ENCODE measurements at places on chromosomes 2 and 18. TPM values are rescaled to one million over a fixed set of nuclear protein-coding genes. Genes with fewer than 3 reads are reported as not detected.

- no peak overlapping the region for H3K27ac ChIP-seq
- peaks cover 48% of the 10 kb centered on the region for H3K27me3 ChIP-seq
- no peaks in the 10 kb centered on the region for H3K4me1 ChIP-seq
- DNase-seq, result no peak
- H3K4me3 ChIP-seq, result no peak overlapping the region
Observed at GRCh38 chr2:172783165-172783898, 47.7 kb downstream of the RAPGEF4 start.

DNA sequence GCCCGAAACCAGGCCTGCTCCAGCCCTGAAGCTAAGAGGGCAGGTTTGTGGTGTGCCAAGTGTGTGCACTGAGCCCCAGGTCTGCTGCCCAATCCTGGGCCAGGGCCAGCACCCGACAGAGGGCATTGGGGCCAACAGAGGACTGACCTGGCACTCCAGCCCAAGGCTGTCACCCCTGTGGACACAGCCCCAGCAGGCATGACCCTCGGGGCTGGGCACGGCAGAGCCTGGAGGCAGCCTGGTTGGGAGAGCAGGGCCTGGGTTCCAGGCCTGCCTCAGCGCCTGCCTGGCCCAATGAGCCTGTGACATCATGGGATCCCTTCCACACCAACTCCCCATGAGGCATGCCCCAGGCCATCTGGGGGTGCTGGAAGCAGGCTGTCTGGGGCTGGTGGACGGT, 10.8 kb upstream of the SNED1 start:
- no peaks in the 10 kb centered on the region for H3K36me3 ChIP-seq
- no peaks in the 10 kb centered on the region for H3K4me1 ChIP-seq
- H3K27me3 ChIP-seq, result no peaks in the 10 kb centered on the region
- H3K27ac ChIP-seq, result no peak overlapping the region

DNA sequence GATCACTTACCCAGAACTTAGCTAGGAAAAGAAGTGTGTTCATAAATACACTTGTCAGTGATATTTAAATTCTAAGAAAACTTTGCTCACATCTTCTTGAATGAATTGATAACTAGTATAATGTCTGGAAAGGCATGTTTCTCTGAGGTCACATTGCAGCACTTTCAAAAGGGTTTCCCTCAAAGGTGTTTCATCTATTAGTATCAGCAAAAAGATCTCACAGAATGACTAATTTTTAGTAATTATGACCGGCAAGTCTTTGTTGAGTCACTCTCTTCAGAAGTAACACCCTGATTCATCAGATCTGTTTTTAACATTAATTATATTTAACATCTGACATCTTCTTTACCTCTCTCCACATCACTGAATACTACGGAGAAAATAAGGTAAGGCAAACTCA, 222.3 kb downstream of the IKZF2 start:
- peaks cover 5% of the 10 kb centered on the region for H3K4me1 ChIP-seq
- H3K36me3 ChIP-seq, result peaks cover 7% of the 10 kb centered on the region
- H3K27ac ChIP-seq, result no peak overlapping the region

DSG2 gene
- 0.14 TPM for total RNA-seq

GRCh38 chr2:227888289-227888688, 16.9 kb downstream of the DAW1 start:
- H3K27ac ChIP-seq, result no peak overlapping the region
- H3K27me3 ChIP-seq, result peaks cover 3% of the 10 kb centered on the region
- H3K4me3 ChIP-seq, result no peak overlapping the region
- DNase-seq, result no peak
- H3K4me1 ChIP-seq, result no peaks in the 10 kb centered on the region

SCYGR1 gene
- not detected for total RNA-seq

GRCh38 chr2:109285244-109285651, 156.2 kb downstream of the SH3RF3 start:
- H3K36me3 ChIP-seq, result no peaks in the 10 kb centered on the region
- no peaks in the 10 kb centered on the region for H3K4me1 ChIP-seq
- H3K4me3 ChIP-seq, result no peak overlapping the region

IGFBP5 gene
- total RNA-seq, result 0.08 TPM

CHPF gene
- total RNA-seq, result 52.4 TPM

DNA sequence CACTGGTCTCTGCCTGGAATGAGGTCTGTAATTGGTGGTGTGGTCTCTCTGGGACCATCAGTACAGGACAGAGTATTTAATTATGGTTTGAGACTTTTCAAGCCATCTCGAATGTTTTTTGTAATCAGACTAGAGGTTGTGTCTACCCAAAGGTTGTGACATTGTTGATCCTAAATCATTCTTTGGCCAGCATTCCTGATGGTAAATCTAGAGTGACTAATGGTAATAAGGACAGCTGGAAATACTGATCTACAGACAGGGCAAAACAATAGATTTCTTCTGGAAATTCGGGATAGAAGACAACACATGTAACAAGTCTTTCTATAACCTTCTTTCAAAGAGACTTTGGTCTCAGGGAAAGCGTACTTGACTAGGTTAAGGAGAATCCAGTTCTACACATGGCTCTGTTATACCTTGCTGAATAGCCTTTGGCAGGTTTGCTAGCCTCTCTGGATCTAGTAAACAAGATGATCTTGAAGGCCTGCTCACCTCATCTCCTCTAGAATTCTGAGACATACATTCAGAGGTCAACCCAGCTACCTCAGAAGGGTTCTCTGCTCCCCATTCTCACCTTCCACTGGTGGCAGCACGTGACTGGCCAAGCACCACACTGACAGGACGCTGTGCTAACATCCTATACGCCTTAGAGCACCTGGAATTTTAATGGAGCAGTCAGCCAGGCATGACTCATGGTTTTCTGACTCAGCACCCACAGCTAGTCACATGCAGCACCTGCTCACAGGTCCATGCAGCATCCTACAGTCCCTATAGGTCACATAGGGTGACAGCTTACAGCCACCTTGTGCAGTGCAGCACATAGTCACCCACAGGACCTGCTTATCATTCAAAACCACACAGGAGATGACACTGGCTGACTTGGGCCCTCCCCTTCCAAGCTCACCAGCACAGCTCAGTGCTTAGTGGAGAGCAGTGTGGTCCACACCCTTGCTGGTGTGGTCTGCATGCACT, 12.2 kb downstream of the PLB1 start:
- no peak for DNase-seq
- no peak overlapping the region for H3K4me3 ChIP-seq
- H3K27ac ChIP-seq, result no peak overlapping the region
- H3K27me3 ChIP-seq, result peaks cover 6% of the 10 kb centered on the region

- H3K27me3 ChIP-seq, result peaks cover 3% of the 10 kb centered on the region
- H3K27ac ChIP-seq, result no peak overlapping the region
- H3K36me3 ChIP-seq, result no peaks in the 10 kb centered on the region
- H3K4me3 ChIP-seq, result no peak overlapping the region
Observed at GRCh38 chr2:23594460-23594825, 209.5 kb downstream of the KLHL29 start.

GNLY gene
- total RNA-seq, result 599 TPM

DNA sequence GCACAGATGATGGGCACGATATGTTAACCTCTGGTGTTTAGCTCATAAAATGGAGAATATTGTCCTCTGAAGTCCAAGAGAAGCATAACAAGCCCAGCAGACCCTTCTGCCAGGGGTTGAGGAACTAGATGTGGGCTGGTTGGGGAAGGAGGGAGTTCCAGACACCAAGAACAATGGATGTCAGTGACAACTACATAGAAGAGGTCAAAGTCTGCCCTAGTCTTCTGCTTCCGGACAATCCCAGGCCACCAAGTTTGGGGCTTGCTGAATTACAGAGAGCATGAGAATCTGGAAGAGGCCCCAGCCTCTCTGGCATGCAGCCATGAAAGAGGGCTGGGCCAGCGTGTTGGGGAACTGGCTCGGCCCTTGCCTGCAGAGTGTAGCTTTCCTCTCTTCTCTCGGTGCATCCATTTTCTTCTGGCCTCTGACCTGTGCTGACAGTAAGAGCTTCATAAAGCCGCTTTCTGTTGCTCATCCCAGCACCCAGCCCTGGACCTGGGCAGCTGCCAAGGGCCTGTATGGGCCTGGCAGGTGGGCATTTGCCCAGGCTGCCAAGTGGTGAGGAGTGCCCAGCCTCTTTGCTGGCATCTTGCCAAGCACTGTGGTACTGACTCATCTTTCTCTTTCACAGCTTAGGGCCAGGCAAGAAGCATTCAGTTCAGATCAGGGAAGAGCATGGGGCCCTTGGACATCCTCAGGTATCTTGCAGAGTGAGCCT, 14.6 kb upstream of the LAPTM4A start:
- H3K36me3 ChIP-seq, result no peaks in the 10 kb centered on the region
- no peak overlapping the region for H3K4me3 ChIP-seq
- no peaks in the 10 kb centered on the region for H3K27me3 ChIP-seq
- no peak for DNase-seq
- H3K27ac ChIP-seq, result no peak overlapping the region
- H3K4me1 ChIP-seq, result no peaks in the 10 kb centered on the region

DNA sequence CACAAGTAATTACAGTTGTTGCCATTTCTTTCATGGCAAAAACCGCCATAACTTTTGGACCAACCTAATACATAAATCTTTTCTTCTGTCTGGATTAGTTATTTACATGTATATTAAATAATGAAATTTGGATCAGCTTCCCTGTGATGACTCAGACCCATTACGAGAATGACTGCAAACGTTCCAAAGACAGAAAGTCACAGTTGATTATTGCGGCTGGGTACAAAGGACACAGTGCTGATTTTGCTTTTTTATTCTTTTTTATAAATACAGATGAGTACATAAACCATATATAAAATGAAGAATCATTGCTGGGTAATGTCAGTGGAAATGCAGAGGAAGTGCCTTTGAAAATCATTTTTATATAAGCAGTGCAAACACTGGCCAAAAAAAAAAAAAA, 126.2 kb downstream of the TWIST2 start:
- no peak overlapping the region for H3K4me3 ChIP-seq
- H3K27ac ChIP-seq, result no peak overlapping the region
- no peaks in the 10 kb centered on the region for H3K4me1 ChIP-seq
- peaks cover 11% of the 10 kb centered on the region for H3K36me3 ChIP-seq
- DNase-seq, result no peak

GRCh38 chr2:99886418-99886817, 256.0 kb downstream of the AFF3 start:
- no peaks in the 10 kb centered on the region for H3K4me1 ChIP-seq
- H3K27me3 ChIP-seq, result peaks cover 12% of the 10 kb centered on the region
- no peak for DNase-seq
- H3K4me3 ChIP-seq, result no peak overlapping the region
- no peak overlapping the region for H3K27ac ChIP-seq
- no peaks in the 10 kb centered on the region for H3K36me3 ChIP-seq

GRCh38 chr2:137168552-137168951, 403.2 kb downstream of the THSD7B start:
- no peak for DNase-seq
- H3K36me3 ChIP-seq, result no peaks in the 10 kb centered on the region
- no peak overlapping the region for H3K27ac ChIP-seq

GRCh38 chr2:96773922-96774321, 13.2 kb downstream of the CNNM4 start:
- H3K4me3 ChIP-seq, result peak overlapping the region; percentile 88
- no peak for DNase-seq
- no peaks in the 10 kb centered on the region for H3K36me3 ChIP-seq
- peaks cover 21% of the 10 kb centered on the region for H3K4me1 ChIP-seq
- peak overlapping the region; percentile 76 for H3K27ac ChIP-seq

ATAD2B gene
- 44.5 TPM for total RNA-seq

DNA sequence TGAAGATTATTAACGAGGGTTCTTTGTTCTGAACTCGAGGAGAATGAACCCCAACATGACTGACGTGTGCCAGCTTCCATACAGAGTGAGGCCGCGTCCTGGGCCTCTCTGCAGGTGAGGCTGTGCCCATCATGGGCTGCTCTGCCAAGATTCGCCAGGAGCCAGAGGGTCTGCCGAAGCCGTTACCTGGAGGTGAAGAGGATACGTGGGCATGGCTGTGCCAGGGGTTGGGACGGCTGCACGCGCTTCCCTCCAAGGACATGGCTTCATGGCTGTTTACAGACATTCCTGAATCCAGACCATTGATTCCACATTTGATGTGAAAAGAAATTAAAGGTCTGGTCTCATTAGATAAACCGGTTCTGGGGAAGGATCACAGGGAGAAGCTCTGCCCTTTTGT, 211.4 kb upstream of the SALL3 start:
- H3K27ac ChIP-seq, result no peak overlapping the region
- no peak overlapping the region for H3K4me3 ChIP-seq
- no peaks in the 10 kb centered on the region for H3K36me3 ChIP-seq
- H3K27me3 ChIP-seq, result no peaks in the 10 kb centered on the region

DNA sequence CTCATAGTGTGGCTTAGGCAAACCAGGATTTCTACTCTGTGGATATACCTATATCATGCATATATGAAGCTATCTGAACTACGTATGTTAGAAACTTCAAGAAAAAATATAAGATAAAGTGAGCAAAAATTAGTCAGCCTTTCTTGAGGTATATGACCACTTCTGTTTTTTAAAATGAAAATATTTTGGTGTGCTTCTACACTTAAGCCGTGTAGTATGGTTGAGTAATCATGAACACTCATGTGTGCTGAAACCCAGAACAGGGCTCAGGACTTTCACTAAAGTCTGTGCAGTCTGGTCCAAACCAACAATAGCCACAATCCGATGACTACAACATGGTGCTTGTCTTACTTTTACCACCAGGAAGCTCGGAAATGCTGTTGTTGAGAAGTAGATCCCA, 48.9 kb upstream of the TMEM177 start:
- H3K27ac ChIP-seq, result no peak overlapping the region
- peaks cover 17% of the 10 kb centered on the region for H3K27me3 ChIP-seq
- no peaks in the 10 kb centered on the region for H3K4me1 ChIP-seq
- H3K4me3 ChIP-seq, result no peak overlapping the region
- H3K36me3 ChIP-seq, result no peaks in the 10 kb centered on the region

CPO gene
- not detected for total RNA-seq

AKAIN1 gene
- not detected for total RNA-seq

DNA sequence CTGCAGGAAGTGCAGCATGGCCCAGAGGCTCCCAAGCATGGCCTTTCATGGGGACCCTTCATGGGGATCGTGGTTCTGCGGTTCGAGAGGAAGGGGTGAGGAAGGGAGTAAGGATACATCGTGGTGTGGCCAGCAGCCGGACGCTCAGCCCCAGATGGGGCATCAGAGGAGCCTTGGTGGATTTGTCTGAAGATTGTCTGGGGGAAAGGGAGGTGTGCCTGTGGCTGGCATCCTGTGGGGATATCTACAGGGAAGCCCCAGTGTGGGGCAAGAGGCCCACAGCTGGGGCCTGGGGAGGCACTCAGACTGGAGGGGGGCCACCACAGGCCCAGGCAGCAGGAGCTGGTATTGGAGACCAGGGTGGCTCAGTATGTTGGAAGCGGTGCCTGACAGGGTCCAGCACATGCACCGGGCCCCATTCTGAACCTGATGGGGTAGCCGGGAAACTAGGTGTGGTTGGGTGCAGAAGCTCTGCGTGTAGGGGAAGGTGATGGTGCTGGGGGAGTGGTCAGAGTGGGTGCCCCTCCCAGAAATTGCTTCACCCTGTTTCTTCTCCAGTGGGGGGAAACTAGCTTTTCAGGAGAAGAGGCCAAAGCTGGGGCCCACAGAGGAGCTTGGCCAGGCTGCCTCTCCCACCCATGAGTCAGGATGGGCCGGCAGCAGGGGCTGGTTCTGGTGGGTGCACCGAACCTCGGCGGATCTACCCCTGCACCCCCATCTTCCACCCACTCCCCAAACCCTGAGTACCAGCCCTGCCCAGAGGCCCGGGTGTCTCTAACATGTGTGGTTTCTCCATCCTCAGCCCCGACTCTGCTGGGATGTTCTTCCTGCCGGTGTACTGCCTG, 274.4 kb upstream of the HDAC4 start:
- H3K36me3 ChIP-seq, result no peaks in the 10 kb centered on the region
- no peaks in the 10 kb centered on the region for H3K4me1 ChIP-seq
- DNase-seq, result peak; percentile 58
- no peak overlapping the region for H3K27ac ChIP-seq

- H3K4me1 ChIP-seq, result no peaks in the 10 kb centered on the region
- no peak for DNase-seq
- H3K4me3 ChIP-seq, result no peak overlapping the region
- H3K36me3 ChIP-seq, result no peaks in the 10 kb centered on the region
- no peak overlapping the region for H3K27ac ChIP-seq
Observed at GRCh38 chr2:141555876-141556470, 574.8 kb downstream of the LRP1B start.

Data from natural killer cell treated with Interleukin-12 subunit alpha and Interleukin-12 subunit beta and Interleukin-15 and Interleukin-18, amount 100 ng/mL, for 72 hours (primary cell).